ENCODE measurements at places on chromosomes 13 and 19. TPM values are rescaled to one million over a fixed set of nuclear protein-coding genes. Genes with fewer than 3 reads are reported as not detected.

The AP1M2 gene
- not detected for total RNA-seq

The TEX101 gene
- not detected for total RNA-seq

The CIC gene
- total RNA-seq = 24.1 TPM

The ZNF285 gene
- total RNA-seq = 4.3 TPM

The TNNI3 gene
- total RNA-seq = not detected

The KIR2DL4 gene
- total RNA-seq = not detected
